ENCODE measurements at places on chromosomes 5 and 9.

- DNase-seq = peak; percentile 64
These were observed 242.3 kb upstream of the PTGER4 start for GRCh38 chr5:40437452-40437861.

DNA sequence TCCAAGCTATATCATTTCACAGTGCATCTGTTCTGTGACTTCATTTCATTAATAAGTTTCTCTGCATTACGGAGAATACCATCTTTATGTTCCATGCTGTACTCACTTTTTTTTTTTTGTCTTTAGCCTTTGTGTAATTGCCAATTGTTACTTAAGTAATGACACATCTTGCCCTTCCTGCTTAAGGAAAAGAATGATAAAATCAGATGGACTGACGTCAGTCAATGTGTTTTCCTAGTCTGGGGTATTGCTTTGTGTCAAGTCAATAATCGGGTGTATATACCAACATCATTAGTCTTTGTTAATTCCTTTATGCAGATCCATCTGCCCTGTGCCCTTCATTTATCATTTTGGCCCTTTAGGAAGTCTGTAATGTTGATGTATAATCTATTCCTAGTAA, 133.5 kb downstream of the CD180 start:
- no peak for DNase-seq

- no peak for DNase-seq
These were observed 50.3 kb upstream of the TMC1 start for GRCh38 chr9:72471096-72471495.

GRCh38 chr5:131064669-131065371, 100.2 kb downstream of the HINT1 start:
- no peak for DNase-seq

DNA sequence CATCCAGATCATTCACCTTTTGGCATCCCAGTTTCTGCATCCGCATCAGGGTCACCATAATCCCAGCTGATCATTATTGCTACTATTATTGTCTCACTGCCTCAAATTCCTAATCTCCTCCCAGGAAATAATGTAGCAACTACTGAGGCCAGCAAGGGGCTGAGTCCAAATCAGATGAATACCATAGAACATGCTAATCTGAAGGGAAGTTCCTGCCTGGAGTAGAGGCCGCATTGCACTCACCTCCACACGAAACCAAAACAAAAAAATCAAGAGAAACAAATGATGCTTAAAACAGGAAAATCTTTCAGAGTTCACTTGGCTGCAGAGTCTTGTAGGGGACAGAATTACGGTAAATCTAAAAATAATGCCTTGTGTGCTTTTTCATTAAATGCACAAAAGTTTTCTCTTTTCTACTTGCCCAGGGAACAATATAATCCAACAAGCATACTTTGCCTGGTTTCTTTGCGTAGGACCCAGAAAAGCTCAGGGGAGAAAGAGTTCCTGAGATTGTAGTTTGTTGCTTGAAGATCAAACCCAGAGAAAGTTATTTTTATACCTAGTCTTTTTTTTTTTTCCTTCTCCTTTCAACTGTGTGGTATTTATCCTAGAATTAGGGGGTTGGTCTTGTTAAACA, 87.7 kb upstream of the KLF4 start:
- DNase-seq = no peak

GRCh38 chr5:122129306-122129705, at the start of gene ZNF474:
Gene ZNF474, plus strand, starts transcription at chr5:122129546. Its CDS starts 22,445 bp downstream, at chr5:122151991.
- DNase-seq = peak; percentile 99

Measured in AG10803 (cell line).